ENCODE measurements at places on chromosomes 6 and 20.

GRCh38 chr6:126341126-126341525 lies 1.2 kb downstream of the CENPW start:
- no peak for DNase-seq

DNA sequence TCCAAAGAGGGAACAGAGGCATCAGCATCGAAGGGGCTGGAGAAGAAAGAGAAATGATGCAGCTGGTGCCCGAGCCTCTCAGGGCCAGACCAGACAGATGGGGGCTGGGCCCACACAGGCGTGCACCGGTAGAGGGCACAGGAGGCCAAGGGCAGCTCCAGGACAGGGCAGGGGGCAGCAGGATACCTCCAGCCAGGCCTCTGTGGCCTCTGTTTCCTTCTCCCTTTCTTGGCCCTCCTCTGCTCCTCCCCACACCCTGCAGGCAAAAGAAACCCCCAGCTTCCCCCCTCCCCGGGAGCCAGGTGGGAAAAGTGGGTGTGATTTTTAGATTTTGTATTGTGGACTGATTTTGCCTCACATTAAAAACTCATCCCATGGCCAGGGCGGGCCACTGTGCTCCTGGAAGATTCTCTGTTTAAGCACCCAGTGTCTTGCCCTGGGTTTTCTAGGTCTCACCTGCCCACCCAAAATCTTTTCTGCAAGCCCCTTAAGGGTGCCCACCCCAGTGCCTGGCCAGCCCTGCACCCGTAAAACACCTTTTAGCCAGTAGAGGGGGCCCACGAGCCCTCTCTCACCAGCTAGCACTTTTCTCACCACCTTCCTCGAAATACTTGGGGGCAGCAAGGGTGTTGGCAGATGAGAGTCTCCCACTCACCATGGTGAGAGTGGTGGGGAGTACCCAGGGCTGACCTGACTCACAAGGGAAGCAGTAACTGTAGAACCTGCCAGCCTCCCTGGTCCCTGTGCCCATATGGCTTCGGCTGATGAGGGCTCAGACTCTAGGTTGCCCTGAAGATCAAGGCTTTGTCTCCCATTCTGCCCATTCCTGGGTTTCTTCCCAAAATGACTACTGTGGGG lies 35.7 kb upstream of the ID1 start:
- DNase-seq, result peak; percentile 51

GRCh38 chr6:151257985-151258445 lies 18.2 kb downstream of the AKAP12 start:
- no peak for DNase-seq

- DNase-seq, result no peak
Measured at GRCh38 chr6:24859608-24860200, 61.0 kb upstream of the ARMH2 start.

- DNase-seq, result no peak
Measured at GRCh38 chr6:135922174-135922573, 70.7 kb downstream of the PDE7B start.

DNA sequence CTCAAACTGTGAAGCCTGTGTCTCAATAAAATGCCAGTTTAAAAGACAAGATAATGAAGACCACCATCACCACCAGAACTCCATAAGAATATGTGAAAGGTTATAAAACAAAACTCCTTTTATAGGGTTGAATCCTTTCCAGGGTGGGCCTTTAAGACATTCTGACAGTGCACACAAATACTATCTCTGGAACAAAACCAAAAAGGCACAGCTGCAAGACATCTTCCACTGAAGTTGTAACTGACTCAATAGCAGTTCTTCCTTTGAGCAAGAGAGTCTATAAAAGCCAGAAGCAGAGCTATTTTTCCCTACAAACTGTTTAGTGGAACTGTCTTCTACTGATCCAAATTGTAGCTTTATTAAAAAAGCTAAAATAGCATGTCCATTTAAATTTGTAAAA lies 81.6 kb downstream of the EPB41L2 start:
- peak; percentile 82 for DNase-seq

GRCh38 chr20:25544311-25544710 lies 41.0 kb downstream of the NINL start:
- no peak for DNase-seq

DNA sequence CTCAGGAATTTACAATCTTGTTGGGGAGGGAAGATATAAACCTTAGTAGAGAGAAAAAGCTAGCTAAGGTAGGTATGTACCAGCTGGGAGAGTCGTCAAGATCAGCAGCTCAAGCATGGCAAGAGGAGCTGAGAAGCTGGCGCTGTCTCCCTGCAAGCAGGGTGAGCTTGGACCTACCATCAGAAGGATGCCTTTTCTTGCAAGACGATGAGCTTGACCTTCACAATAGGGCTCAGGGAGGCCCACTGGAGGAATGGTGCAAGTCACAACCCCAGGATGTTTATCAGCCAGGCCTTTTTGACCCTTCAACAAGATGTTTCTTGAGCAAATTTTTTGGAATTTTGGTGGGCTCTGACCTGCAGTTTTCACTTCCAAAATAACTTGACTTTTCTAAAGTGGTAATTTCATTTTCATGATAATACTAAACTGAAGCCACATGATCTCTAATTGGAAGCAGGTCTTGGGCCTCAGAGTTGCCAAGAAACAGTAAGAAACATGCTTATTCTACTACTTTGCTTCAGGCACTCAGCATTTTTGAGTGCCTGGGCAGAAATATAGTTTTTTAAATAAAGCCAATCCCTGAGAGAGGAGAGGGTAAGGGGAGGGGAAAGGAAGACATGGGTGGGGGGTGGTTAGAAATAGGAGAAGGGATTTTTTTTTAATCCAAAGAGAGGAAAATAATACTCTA lies 258.1 kb downstream of the CLIC5 start:
- no peak for DNase-seq

DNA sequence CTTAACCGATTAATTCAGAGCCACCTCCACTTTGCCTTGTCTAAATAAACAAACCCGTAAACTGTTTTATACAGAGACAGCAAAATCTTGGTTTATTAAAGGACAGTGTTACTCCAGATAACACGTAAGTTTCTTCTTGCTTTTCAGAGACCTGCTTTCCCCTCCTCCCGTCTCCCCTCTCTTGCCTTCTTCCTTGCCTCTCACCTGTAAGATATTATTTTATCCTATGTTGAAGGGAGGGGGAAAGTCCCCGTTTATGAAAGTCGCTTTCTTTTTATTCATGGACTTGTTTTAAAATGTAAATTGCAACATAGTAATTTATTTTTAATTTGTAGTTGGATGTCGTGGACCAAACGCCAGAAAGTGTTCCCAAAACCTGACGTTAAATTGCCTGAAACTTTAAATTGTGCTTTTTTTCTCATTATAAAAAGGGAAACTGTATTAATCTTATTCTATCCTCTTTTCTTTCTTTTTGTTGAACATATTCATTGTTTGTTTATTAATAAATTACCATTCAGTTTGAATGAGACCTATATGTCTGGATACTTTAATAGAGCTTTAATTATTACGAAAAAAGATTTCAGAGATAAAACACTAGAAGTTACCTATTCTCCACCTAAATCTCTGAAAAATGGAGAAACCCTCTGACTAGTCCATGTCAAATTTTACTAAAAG lies 2.7 kb downstream of the FOXC1 start:
- DNase-seq, result peak; percentile 37

All from right lung (tissue), 10 donors.